ENCODE measurements at places on chromosomes 4 and X.
A peak's percentile ranks its signal among the peaks of the same experiment; 100 is the strongest.

GRCh38 chrX:154711264-154711663 lies 39.6 kb downstream of the GAB3 start:
- DNase-seq = no peak

- DNase-seq = no peak
Observed at GRCh38 chr4:86918539-86919072, 16.2 kb upstream of the AFF1 start.

DNA sequence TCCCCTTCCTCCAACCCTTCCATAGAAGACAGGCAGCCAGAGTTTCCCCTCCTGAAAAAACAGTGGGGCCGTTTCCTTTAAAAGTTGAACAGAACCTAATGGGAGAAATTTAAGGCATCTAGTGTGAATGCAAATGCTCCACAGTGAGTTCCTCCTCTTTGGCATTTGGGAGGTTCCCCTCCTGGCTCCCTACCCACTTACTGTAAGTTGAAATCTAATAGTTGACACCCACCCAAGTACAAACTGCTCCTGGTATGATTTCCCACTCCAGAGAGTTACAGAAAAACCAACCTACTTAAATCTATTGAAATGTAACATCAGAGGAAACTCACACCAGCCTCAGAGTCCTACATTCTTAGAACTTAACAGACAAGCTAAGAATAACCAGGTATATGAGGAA lies 17.6 kb downstream of the ENPEP start:
- DNase-seq = no peak

GRCh38 chr4:57078685-57079521 lies 31.3 kb downstream of the IGFBP7 start:
- peak; percentile 36 for DNase-seq
